Cardiac septum (tissue), 1 donor: ENCODE measurements at places on chromosomes 1 and 21.

- DNase-seq: no peak
Observed at GRCh38 chr1:29502911-29503840, 266.9 kb downstream of the PTPRU start.

DNA sequence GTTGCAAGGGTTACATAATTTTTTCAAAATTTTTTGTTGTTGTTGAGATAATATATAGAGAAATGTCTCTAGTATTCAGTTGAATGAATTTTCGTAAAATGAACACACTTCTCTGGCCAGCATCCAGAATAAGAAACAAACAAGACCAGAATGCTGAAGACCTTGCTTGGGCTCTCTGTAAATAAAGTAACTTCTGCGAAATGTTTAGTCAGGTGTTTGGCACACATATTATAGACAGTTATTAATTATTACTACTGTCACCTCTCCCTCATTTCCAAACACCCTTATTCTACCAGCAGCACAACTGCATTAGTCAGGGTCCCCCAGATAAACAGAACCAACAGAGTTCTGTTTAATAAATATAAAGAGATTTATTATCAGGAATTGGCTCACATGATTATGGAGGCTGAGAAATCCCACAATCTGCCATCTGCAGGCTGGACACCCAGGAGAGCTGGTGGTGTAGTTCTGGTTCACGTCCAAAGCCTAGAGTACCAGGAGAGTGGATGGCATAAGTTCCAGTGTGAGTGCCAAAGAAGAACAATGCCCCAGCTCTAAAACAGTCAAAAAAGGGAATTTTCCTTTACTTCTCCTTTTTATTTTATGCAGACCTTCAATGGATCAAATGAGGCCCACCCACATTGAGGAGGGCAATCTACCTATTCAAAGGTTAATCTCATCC, 44.1 kb upstream of the KCND3 start:
- no peak for DNase-seq

GRCh38 chr1:209105701-209106100, 477.8 kb upstream of the CAMK1G start:
- no peak for DNase-seq

DNA sequence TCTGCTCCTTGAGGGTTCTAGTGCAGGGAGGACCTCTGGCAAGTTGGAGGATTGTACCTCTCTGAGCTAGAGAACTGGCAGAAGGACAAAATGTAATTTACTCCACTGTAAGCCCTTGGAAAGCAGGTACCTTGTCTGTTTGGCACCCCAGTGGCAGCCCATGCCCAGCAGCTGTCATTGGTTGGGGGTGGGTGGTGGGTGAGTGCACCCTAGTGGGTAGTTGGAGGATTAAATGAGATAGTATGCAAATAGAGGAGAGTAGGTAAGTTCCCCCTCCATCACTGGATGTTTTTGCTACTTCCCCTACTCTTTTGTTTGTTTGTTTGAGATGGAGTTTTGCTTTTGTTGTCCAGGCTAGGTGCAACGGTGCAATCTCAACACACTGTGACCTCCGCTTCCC, 69.8 kb downstream of the RYR2 start:
- DNase-seq: no peak

GRCh38 chr21:34582506-34583150, 32.3 kb downstream of the RCAN1 start:
- DNase-seq: no peak
